ENCODE measurements at places on chromosomes 2 and 18.

DNA sequence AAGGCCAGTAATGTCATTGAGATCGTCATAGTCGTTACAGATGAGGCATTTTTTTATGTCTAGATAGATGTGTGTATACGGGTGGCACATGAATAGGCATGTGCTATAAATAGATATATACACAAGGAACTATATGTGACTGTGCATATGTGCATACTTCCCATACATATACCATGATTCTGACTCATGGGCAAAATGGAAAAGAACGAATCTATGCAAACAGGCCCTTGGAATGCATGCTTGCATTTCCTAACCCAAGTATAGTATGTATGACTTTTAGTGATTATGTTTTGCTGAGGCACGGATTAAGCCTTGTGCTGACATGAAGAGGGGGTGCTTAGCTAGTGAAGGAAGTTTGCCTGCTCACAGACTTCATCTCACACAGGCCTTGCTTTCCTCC is 111.7 kb downstream of the BCL11A start:
- no peak for DNase-seq

- no peak for DNase-seq
Observed at GRCh38 chr18:9643549-9643948, 29.2 kb upstream of the PPP4R1 start.

DNA sequence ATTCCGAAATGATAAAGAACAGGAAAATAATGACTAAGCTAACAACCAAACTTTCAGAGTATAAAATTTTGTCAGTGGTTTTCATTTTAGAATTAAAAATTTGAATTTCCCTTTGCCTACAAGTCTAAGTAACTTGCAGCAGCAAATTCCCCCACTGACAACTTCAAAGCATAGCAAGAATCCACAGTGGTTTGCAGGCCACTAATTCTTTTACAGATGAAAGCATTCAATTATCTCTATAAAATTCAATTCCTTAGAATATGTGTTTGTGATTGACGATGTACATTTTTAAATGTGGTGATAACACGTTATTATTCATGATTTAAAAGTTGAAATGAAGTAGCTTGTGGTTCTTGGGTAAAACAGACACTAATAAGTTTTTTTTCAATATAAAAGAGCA is 100.6 kb downstream of the SMAD2 start:
- DNase-seq: no peak

DNA sequence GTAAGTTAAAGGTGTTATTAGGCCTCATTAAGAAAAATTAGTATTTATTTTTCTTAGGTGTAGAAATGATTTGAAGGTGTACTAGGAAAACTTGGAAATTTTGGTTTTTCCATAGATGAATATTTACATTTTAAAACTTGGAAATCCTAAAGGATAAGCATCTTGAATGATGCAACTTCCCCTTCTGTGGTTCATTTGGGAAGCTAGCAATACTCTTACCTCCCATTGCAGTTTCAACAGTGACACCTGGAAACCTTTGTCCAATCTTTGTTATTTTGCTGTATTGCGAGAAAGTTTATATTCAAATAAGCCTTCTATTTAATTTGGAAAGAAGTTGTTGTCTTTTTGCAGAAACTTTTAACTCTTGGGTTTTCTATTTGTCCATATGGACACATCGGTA is 68.5 kb downstream of the ZEB2 start:
- no peak for DNase-seq

- DNase-seq: no peak
Observed at GRCh38 chr2:3097804-3098203, 279.8 kb downstream of the EIPR1 start.

DNA sequence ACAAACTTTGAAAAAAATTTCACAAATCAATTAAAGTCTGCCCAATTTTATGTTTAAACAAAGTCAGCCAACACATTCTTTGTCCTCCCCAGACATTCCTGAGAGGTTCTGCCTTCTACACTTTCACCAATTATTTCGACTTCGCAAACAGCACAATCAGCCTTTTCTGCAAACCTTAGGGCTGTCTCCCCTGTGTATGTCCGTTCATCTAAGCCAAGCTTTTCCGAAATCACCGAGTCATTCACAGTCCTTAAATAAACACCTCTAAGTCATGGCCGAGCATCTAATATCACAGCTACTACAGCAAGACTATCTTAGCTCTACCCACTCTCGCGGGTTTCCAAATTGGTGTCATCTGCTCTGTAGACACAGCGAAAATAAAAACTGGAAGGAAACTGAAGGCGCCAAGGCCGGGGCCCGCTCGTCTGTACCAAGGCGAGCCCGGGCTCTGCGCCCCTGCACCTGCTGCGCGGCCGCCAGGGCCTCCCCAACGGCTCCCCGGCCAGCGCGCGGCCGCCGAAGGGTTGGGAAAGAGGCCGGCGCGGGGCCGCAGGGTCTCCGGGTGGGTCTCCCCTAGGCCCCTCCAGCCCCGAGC is 730 bp downstream of the ODC1 start:
- no peak for DNase-seq

DNA sequence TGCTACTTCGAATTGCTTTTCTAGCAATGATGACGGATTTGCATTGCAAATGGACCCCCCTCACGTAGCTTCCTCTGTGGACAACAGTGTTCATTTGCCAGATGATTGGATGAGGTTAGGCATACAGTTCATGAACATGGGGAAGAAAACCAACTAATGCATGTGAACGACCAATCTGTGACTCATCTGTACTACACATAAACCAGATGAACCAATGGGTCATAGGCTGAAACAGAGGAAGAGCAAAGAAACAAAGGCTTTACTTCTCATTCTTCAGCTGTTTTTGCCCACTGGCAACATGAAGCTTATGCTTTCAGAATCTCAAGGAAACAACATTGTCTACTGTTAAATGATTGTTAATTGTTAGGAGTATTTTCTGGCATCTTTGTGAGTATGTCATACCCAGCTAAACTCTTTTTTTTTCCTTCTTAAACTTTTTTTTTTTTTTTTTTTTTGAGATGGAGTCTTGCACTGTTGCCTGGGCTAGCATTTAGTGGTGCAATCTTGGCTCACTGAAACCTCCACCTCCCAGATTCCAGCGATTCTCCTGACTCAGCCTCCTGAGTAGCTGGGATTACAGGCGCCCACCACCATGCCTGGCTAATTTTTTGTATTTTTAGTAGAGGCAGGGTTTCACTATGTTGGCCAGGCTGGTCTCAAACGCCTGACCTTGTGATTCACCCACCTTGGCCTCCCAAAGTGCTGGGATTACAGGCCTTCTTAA is 35.5 kb downstream of the EFEMP1 start:
- DNase-seq: no peak

DNA sequence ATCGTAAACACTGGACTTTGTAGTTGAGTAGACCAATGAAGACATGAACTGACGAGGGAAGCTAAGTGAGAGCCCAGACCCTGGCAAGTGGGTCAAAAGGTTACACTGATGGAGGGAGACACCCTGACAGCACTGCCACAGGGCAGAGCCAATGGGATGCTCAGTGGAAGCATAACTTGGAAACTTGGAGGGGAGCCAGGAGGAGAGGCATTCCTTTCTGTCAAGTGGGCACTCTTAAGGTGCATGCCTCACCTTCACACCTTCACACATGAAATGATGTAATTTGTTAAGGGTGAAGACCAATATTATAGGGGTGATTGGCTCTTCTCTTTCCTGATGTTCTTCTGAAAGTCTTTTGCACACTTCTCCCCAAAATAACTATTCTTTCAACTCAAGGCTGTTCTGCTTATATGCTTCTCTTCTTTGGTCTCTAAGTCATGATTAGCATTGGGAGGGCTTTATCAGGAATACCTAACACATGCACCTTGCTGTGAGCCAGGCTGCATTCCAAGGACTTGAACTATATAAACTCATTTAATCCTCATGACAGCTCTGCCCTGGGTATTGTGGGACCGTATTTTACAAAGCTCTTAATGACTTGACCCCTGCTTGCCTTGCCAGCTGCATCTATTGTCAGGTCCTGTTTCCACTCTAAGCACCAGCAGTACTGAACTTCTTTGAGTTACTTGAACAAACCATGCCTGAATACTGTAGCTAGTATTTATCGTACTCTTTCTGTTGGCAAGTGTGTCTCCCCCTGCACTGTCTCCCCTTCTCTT is 19.0 kb downstream of the RPL37A start:
- no peak for DNase-seq

DNA sequence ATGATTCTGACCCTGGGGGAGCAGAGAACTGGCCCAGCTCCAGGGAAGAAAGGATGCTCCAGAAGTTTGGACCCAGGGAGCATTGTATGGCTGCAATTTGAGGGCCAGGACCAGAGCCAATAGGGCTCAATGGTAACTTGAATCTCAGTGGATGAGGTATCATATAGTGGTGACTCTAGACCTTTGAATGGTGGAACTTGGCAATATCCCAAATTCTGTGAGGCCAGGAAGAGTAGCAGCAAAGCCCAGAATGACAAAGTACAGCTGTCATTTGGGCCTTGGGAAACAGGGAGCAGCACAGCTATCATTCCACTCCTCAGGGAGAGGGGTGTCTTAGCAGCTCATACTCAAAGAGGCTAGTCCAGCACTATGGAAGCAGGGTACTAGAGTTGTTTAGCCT is 332.9 kb upstream of the RBMS1 start:
- DNase-seq: no peak

- DNase-seq: no peak
Observed at GRCh38 chr2:201932511-201932910, 101.1 kb upstream of the FZD7 start.

GRCh38 chr2:10325278-10326145 is 22.8 kb downstream of the HPCAL1 start:
- no peak for DNase-seq

DNA sequence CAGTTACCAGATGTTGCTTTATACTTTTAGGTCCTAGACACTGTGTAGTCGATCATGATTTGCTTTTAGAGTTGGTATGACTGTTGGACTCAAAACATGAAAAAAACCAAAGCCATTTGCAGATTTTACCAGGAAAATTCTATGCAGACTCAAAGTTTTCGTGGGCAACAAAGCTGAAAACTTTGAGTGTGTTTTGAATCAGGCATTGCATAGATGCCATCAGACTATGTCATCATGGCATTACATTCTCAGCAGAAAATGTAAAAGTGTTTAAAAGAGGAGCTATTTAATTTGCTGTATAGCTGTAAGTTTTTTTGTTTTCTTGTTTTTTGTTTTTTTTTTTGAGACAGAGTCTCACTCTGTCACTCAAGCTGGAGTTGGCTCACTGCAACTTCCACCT is 43.5 kb upstream of the ELAC1 start:
- DNase-seq: no peak

DNA sequence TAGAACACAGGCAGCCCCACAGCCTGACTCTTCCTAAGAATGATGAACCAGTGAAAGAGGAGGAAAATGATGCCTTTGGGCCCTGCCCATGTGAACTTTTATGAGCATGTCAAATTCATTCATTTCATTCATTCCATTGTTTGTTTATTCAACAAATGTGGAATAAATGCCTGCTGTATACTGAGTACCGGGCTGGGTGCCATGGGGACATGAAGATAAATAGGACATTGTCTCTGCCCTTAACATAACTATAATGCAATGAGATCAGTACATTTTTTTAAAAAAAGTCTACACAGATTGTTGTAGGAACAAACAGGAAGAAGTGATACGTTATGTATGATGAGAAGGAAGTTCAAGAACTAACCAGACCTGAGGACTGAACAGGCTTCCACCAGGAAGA is 14.7 kb downstream of the MREG start:
- no peak for DNase-seq

DNA sequence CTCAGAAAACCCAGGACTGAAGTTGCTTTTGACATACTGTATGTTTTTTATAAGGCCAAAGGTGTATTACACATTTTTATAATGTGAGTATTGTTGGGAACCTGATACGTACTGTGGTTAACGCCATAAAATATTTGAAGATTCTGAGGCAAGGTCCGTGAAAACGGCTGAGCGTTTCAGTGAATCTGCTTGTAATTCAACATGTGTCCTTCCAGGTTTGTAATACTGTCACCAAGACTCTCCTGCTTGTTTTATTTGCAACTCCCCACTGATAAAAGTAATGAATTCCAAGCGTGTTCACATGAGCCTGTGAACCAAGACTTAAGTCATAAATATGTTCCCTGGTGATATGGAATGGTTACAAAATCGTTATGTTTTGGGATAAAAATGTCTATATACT is 23.9 kb upstream of the FRZB start:
- DNase-seq: no peak

DNA sequence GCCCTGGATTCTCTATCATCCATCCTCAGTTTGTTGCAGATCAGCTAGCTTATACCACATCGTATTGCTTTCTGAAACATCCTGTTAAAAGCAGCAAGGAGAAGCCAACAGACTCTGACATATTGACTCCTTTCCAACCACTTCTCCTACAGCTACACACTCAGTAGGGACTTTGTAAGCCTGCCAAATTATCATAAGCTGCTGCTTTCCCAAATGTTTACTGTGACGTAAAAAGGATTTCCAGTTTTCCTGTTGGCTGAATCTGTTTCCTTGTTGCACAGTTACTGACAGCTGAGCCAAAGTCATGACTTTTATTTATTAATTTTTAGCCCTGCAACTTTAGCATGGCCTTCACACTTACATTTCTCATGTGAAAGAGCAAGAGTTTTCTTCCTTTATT is 294.3 kb downstream of the KCNJ3 start:
- no peak for DNase-seq

GRCh38 chr18:80004600-80005342 is 16.4 kb upstream of the TXNL4A start:
- DNase-seq: no peak
